Stomach (tissue), 19 donors: ENCODE measurements at places on chromosomes 4 and X.
A peak's percentile ranks its signal among the peaks of the same experiment; 100 is the strongest.

- H3K36me3 ChIP-seq = no peaks in the 10 kb centered on the region
- H3K27ac ChIP-seq = peak overlapping the region; percentile 44
These were observed 35.4 kb upstream of the SORCS2 start for GRCh38 chr4:7156761-7157488.

DNA sequence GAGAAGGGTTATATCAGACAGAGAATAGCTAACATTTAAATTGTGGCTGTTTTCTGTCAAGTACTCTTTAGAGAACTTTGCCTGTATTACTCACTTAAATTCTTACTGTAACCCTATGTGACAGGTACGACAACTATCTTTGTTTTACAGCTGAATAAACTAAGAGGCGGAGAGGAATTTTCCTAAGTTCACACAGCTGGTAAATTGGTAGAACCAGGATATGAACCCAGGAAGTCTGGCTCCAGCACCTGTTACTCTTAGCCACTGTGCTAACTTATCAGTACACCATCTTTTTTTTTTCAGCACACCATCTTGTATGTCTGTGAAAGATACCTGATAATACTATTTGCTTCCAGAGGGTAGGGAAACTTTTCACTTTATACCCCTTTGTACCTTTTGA, 2.0 kb upstream of the SYP start:
- H3K27ac ChIP-seq = no peak overlapping the region
- H3K4me3 ChIP-seq = no peak overlapping the region
- H3K4me1 ChIP-seq = no peaks in the 10 kb centered on the region
- H3K27me3 ChIP-seq = no peaks in the 10 kb centered on the region
- no peak for DNase-seq

DNA sequence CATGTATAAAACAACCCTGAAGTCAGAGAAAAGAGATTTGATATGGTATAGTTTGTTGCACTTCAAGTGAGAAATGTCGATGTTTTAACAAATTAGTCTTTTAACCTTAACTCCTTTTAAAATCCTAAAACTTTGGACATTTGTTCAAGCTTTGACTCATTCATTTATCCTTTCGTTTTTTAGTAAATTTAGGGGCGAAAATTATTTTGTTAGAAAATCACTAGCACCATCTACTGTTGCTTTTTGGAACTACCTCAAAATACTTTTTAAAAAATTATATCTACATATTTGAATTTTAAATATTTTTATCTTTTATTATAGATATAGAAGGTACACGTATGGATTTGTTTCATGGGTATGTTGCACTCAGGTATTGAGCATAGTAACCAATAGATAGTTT, 165.1 kb upstream of the POF1B start:
- H3K4me1 ChIP-seq = no peaks in the 10 kb centered on the region
- no peak for DNase-seq
- no peaks in the 10 kb centered on the region for H3K27me3 ChIP-seq
- no peak overlapping the region for H3K27ac ChIP-seq
- no peaks in the 10 kb centered on the region for H3K36me3 ChIP-seq
- no peak overlapping the region for H3K4me3 ChIP-seq

DNA sequence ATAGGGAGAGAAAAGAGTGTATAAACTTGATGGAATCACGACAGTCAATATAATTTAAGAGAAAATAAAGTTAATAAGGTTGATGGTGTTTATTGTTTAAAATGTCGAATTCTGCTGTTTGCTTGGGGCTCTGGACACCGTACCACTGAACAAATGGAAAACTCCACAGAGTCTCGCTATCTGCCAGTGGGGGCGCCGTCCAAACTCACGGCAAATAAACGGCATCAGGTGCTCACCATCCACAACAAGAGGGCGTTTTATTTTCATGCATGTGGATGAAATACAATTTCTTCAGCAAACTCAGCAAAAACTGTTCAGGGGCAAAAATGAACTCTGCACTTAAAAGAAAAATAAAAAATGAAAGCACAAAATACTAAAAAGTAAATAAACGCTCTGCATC, 46.6 kb upstream of the FAM47C start:
- H3K36me3 ChIP-seq = no peaks in the 10 kb centered on the region
- no peaks in the 10 kb centered on the region for H3K27me3 ChIP-seq
- H3K4me1 ChIP-seq = peaks cover 7% of the 10 kb centered on the region
- H3K27ac ChIP-seq = no peak overlapping the region
- DNase-seq = no peak

DNA sequence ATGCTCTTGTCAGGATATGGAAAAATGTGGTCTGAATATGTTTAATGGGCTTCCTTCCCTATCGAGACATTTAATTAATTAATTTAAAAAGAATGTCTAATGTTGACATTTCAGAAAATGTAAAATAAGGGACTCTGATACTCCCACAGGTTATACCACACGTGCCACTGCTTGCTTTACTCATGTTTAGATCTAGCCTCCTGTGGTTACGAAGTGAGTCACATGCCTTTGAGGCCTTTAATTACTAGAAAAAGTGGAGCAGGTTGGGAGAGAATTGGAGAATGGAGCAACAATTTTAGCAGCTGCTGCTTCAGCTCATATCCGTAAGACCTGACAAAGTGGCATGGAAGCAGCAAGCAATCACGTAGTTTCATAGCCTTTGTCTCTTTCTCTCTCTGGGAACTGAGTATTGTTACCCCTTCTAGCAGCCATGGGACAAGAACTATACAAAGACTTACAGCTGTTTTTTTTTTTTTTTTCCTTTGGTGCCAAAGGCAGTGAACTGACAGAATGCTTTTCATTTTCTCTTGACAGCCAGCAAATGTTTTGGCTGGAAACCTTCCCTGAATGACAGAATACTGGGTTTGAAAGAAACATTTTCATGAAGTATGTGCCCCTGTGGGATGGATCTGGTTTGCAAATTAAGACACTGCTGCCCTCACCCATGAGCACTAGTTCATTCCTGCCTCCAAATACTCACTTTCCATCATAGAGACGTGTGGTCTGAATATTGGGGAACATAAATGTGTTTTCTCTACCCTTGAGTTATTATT, 355.1 kb upstream of the PABPC5 start:
- no peak for DNase-seq
- no peaks in the 10 kb centered on the region for H3K36me3 ChIP-seq
- no peak overlapping the region for H3K27ac ChIP-seq
- no peaks in the 10 kb centered on the region for H3K27me3 ChIP-seq

- H3K4me1 ChIP-seq = peaks cover 52% of the 10 kb centered on the region
- DNase-seq = peak; percentile 74
- peak overlapping the region; percentile 90 for H3K27ac ChIP-seq
- H3K4me3 ChIP-seq = peak overlapping the region; percentile 66
- no peaks in the 10 kb centered on the region for H3K36me3 ChIP-seq
These were observed 632 bp downstream of the PLP2 start for GRCh38 chrX:49172280-49172780.

GRCh38 chr4:108628411-108628810, 8.0 kb downstream of the RPL34 start:
- H3K4me1 ChIP-seq = peaks cover 4% of the 10 kb centered on the region
- H3K4me3 ChIP-seq = no peak overlapping the region
- H3K27ac ChIP-seq = no peak overlapping the region
- peaks cover 71% of the 10 kb centered on the region for H3K36me3 ChIP-seq
- DNase-seq = no peak

DNA sequence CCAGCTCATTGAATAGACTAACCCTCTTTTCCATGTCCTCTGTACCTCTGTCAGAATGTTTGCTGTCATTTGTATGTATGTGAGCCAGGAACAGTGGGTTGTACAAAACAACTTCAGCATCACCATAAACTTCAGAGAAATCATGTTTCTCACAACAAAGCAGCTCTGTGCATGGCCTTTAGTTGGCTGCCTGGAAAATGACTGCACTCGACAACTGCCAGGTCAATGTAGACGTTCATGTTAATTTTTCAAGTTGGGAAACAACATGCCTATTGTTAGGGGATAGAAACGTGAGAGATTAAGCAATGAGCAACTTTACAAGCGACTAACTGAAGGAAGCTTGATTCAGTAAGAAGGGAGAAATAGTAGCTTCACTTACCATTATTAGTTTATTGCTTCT, 17.9 kb upstream of the CXCL11 start:
- DNase-seq = no peak
- no peaks in the 10 kb centered on the region for H3K4me1 ChIP-seq
- no peak overlapping the region for H3K27ac ChIP-seq

DNA sequence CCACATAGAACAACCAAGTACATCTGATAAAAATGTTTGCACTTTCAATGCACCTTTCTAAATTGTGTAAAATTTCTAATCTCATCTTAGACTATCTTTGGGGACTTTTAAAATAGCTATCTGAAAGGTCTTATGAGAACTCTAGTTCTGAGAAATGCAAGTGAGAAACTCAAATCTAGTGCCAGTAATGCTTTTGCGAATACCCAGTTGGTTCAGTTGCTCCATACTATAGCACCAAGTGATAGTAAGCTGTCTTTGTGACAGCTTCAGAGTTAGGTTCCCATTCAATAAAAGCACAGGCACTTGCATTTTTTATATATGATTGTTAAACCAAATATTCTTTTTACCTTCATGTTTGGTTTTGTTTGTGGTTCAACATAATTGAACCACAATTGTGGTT, 4.5 kb upstream of the ITM2A start:
- H3K27ac ChIP-seq = no peak overlapping the region
- H3K4me1 ChIP-seq = peaks cover 10% of the 10 kb centered on the region
- H3K36me3 ChIP-seq = no peaks in the 10 kb centered on the region
- no peak for DNase-seq

DNA sequence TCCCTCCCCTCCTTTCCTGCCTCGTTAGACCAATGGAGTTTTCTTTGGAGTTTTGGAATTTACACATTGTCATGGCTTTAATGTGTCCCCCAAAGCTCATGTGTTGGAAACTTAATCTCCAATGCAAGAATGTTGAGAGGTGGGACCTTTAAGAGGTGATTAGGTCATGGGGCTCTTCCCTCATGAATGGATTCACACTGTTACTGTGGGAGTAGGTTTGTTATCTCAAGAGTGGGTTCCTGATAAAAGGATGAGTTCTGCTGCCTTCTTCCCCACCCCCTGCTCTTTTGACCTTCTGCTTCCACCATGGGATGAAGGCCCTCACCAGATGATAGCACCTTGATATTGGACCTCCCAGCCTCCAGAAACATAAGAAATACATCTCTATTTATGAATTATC, 16.8 kb downstream of the MORF4L2 start:
- H3K27me3 ChIP-seq = no peaks in the 10 kb centered on the region
- DNase-seq = no peak
- peaks cover 3% of the 10 kb centered on the region for H3K36me3 ChIP-seq
- no peak overlapping the region for H3K27ac ChIP-seq

DNA sequence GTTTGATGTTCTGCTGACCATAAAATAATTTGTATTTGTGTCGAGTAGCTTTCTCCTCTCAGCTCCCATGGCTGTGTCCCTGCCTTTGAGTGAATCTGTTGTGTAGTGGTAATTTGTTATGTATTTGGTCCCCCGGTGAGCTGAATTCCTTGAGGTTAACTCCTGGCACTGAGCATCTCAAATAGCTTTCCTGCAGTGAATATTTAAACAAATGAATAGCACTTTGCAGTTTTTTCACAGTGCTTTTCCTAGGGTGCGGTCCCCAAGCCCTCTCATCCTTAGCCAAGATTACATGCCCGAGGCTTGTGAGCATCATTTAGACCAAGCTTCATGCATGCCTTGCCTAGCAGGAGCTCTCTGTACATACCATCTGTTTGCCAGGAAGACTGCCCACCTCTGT, 74.2 kb downstream of the CLDN34 start:
- peaks cover 24% of the 10 kb centered on the region for H3K4me1 ChIP-seq
- H3K4me3 ChIP-seq = no peak overlapping the region
- no peaks in the 10 kb centered on the region for H3K27me3 ChIP-seq
- H3K27ac ChIP-seq = no peak overlapping the region

DNA sequence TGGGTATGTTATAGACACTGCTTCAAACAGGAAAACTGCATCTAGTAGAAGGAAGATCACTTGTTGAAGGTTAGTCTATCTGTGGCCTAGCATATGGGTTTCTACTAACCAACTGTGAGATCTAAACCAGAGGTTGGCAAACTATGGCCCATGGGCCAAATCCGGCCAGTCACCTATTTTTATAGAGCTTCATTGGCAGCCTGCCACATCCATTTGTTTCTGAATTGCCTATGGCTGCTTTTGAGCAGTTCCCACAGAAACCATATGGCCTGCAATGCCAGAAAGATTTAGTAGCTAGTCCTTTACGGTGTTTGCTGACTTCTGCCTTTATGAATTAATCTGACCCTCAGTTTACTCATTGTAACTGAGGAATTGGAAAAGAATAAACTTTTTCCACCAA, 71.1 kb downstream of the MID1 start:
- H3K4me3 ChIP-seq = no peak overlapping the region
- no peaks in the 10 kb centered on the region for H3K36me3 ChIP-seq
- H3K27me3 ChIP-seq = no peaks in the 10 kb centered on the region
- DNase-seq = no peak
- no peaks in the 10 kb centered on the region for H3K4me1 ChIP-seq

GRCh38 chr4:85486425-85487086, 11.6 kb downstream of the ARHGAP24 start:
- H3K4me1 ChIP-seq = no peaks in the 10 kb centered on the region
- no peaks in the 10 kb centered on the region for H3K27me3 ChIP-seq
- no peak overlapping the region for H3K27ac ChIP-seq
- no peak overlapping the region for H3K4me3 ChIP-seq
- DNase-seq = no peak

DNA sequence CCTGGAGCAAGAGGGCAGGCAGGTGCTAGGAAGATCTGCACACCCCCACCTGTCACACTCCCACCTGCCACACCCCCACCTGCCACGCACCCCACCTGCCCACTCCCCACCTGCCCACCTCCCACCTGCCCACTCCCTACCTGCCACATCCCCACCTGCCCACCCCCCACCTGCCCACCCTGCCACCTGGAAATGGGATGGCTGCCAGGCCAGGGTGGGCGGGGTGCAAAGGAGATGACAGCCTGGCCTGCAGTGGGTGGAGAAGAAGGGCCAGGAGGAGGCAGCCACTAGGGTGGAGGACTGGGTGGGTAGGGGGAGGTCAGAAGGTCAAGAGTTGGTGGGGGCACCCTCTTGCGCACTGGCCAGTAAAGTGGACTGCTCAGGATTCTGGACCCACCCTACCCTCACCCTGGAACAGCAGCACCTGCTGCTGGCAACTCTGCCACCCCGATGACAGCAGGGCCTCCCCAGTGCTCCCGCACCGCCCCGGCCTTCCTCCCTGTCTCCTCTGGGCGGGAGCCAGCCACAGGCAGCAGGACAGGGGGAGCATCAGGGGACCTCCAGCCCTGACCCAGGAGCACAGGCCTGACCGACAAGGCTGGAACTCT, 66.8 kb upstream of the NKX1-1 start:
- H3K4me3 ChIP-seq = no peak overlapping the region
- H3K27ac ChIP-seq = no peak overlapping the region
- DNase-seq = no peak

DNA sequence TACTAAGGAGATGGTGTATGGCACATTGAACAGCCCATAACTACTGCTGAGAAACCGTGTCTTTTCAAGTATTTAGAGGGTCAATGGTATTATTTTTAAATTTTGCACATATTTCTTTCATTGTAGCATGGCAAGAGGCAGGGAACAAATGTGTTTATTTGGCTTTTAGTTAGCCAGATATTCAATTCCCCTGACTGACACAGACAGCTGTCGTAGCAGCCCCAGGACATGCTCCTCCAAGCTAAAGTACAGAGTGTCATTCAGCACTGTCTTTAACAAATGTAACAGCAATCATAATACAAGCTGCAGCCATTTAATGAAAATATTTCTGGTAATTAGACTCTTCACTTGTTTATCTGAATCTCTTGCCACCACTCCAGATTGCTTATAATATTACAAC, 687.1 kb downstream of the KLHL13 start:
- H3K27me3 ChIP-seq = no peaks in the 10 kb centered on the region
- no peaks in the 10 kb centered on the region for H3K36me3 ChIP-seq
- DNase-seq = no peak
- H3K4me1 ChIP-seq = no peaks in the 10 kb centered on the region
- no peak overlapping the region for H3K4me3 ChIP-seq

- H3K27me3 ChIP-seq = no peaks in the 10 kb centered on the region
- H3K4me1 ChIP-seq = peaks cover 10% of the 10 kb centered on the region
- no peaks in the 10 kb centered on the region for H3K36me3 ChIP-seq
- DNase-seq = peak; percentile 93
These were observed 134.5 kb upstream of the KLF3 start for GRCh38 chr4:38529189-38530115.
